ENCODE measurements at places on chromosomes 13 and 19. TPM values are rescaled to one million over a fixed set of nuclear protein-coding genes. Genes with fewer than 3 reads are reported as not detected.

DENND1C gene
- total RNA-seq: 1.9 TPM

GRCh38 chr19:30314056-30314804 lies 58.0 kb upstream of the ZNF536 start:
- no peak for DNase-seq

SULT2B1 gene
- 0.39 TPM for total RNA-seq

- DNase-seq: peak; percentile 75
Measured at GRCh38 chr19:46373491-46374359, 26.8 kb downstream of the PPP5C start.

DNA sequence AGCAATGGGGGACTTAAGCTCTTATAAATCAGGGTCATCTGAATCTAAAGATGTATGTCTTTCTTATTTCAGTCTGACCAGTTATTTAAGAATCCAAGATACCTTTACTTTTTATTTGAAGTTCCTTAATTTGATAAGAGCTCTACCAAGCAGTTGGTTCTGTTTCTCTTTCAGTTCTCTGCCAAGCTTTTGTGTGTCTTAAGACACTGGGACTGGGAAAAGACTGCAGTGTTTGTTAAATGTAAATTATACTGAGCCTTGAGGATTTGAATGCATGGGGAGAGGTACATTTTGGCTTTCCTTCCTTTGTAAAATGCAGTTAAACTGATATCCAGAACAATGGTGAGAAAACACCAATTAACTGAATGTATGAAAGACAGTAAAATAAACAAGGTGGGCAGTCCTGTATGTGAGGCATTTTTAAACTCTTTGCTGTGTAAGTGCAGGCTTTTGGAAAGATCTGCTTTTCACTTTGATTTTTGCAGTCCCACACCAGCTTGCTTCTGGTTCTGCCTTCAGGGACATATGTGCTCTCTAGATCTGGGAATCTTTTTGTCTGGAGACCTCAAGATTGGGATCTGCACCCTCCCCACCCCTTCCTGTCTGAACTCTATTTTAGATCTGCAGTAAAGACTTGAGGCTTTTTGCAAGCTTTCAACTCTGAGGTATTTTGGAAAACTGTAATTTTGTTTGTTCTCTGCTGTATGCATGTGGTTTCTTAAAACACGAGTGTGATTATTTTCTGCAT lies 77.6 kb downstream of the LRCH1 start:
- DNase-seq: no peak

DNA sequence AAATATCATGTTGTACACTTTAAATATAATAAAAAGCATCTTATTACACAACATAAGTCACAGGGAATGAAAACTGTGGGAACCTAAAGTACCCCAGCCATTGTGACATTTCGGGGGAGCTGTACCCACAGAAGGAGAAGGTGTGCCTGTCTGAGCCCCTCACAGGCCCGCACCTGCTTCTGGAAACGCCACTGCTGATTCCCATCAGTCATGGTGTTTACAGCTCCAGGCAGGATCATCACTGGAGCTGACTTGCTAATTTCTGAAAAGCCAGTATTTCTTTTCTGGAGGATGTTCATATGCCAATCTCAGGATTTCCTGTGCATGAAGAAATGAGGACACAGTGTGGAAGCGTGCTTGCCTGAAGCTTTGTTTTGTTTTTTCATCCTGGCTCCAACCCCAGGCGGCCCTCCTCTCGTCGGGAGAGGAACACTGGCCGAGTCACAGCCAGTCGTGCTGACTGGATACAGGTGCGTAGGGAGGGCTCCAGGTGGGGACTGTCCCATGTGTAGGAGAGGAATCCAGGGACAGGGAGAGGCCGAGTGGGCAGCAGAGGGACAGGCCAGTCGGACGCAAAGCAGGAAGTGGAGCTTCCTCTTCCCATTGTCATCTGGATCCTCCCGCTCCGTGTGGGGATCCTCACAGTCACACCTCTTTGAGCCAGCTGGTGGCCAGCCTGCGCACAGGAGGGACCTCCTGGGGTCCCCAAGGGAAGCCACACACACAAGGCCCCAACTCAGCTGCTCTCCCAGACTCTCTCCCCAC lies 4.2 kb upstream of the ATP12A start:
- DNase-seq: no peak

GRCh38 chr13:110391273-110391672 lies 84.2 kb downstream of the COL4A2 start:
- DNase-seq: no peak

EEF1AKMT1 gene
- total RNA-seq: 9.4 TPM

FGF21 gene
- total RNA-seq: not detected

DNA sequence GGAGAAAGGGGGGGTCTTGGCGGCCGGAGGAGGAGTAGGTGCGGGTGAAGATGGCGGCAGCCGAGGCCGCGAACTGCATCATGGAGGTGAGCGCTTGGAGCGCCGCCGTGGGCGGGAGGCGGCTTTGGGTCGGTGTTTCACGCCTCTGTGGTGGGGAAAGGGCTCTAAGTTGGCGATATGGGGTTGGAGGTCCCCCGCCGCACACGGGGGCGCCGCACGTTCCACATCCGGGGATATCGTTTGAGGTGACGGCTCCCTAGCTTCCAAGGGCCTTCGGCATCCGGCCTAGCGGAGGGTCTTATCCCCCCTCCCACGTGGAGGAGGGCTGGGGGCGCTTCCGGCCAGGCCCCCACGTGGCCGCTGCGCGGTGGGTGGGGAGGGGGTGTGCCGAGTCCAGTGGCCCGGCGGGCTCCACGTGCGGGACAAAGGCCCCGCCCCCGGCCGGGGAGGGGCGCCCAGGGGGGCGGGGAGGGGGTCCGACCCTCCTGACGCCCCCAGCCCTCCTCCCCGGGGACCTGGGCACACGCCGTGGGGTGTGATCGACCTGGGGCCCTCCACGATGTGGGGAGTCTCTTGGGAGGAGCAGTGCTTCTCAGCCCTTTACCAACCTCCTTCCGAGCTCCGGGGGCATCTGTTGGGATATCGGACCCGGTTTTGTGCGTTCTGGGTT lies at the start of gene PRMT1:
Gene PRMT1 (plus strand): TSS at position 41 of the 670 bp plus-strand sequence. CDS start 10 bp downstream, at position 51.
- peak; percentile 61 for DNase-seq

APOC4 gene
- total RNA-seq: not detected

- DNase-seq: no peak
Measured at GRCh38 chr13:50712456-50712855, 131.0 kb downstream of the DLEU7 start.

GRCh38 chr13:63308549-63309165 lies 1893.0 kb upstream of the PCDH20 start:
- no peak for DNase-seq

C5AR2 gene
- total RNA-seq: 2.4 TPM

SLC17A7 gene
- total RNA-seq: 1.7 TPM

GRCh38 chr13:46632176-46632575 lies 79.2 kb downstream of the LRCH1 start:
- DNase-seq: no peak

GRK1 gene
- total RNA-seq: 0.44 TPM

DNA sequence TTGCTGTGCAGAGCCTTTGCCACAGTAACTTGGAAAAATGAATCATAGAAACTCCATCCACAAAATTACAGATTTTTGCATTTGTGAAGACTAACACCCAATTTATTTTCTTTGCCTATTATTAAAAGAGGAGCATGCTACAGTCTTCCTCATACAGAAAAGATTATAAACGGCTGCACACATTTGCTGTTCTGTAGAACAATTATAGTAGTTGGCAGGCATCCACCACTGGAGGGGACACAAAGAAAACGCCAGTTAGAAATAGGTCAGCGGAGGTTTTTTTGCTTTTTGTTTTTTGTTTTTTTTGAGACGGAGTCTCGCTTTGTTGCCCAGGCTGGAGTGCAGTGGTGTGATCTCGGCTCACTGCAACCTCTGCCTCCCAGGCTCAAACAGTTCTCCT lies 51.6 kb downstream of the SACS start:
- DNase-seq: no peak

DNA sequence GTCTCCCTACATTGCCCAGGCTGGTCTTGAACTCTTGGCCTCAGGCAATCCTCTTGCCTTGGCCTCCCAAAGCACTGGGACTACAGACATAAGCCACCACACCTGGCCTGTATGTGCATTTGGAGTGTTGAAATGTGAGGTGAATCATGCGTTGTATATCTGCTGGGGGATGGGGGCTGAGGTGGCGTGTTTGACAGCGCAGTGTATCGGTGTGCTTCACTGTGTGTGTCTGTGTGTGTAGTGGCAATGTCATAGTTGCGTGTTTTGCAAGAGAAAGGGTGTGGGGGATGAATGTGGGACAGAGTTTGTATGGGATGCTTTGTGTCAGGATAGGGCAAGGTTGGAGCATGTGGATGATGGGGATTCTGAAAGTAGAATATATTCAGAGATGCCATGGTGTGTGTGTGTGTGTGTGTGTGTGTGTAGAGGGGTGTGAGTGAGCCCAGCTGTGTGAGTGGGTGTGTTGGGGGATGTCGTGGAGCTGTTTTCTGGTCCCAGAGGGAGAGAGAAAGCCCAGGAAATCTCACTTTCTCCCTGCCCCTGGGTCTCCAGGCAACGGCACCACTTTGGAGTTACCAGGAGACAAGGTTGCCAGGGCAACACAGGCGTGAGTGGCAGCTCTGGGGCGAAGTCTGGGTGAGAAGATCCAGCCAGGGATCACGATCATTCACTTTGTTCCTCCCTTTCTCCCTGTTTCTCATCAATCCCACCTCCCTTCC lies 1.1 kb upstream of the SWSAP1 start:
- DNase-seq: no peak

DNA sequence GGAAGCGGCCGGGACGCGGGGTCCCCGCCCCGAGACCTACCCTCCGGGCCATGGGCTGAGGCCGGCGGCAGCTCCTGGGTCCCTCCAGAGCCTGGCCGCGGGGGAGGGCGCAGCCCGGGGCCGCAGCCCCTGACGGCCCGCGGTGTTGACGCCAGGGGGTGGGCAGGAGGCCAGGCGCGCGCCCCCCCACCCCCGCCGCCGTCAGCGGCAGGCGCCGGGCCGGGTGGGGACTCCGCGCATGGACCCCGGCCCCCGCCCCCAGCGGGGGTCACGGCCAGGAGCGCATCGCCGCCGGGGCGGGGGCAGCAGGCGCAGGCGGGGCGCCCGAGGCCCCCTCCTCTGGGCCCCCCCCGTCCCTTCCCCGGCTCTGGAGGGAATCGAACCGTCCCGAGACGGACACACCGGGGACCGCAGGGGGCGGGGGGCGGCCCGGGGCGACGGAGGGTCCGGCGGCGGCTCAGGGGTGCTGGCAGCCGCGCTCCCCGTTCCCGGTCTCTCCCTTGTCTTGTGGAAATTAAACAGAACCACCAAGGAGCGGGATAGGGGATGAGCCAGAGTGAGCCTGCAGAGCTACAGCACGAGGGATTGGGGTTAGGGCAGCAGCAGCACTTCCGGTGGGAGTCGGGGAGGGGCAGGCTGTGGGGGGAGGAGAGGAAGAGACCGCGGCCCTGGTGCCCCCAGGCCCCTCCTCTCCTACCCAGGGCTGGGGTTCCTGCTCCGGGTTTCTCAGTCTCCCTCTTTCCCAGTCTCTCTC lies at the start of gene MEIS3:
Gene MEIS3 (minus strand): TSS at position 498 of the 754 bp plus-strand sequence. CDS start 446 bp downstream, at position 52.
- DNase-seq: no peak

- no peak for DNase-seq
Measured at GRCh38 chr13:111661776-111662175, 341.3 kb downstream of the TEX29 start.

GJA3 gene
- total RNA-seq: 6.2 TPM

- no peak for DNase-seq
Measured at GRCh38 chr13:22517544-22517943, 663.2 kb upstream of the SGCG start.

- DNase-seq: no peak
Measured at GRCh38 chr13:26041444-26041843, 10.4 kb downstream of the SHISA2 start.

- no peak for DNase-seq
Measured at GRCh38 chr19:43672061-43672679, 2.2 kb upstream of the PLAUR start.

GRCh38 chr13:101875717-101876393 lies 423.4 kb downstream of the ITGBL1 start:
- no peak for DNase-seq

ZNF773 gene
- total RNA-seq: 7.9 TPM

DNA sequence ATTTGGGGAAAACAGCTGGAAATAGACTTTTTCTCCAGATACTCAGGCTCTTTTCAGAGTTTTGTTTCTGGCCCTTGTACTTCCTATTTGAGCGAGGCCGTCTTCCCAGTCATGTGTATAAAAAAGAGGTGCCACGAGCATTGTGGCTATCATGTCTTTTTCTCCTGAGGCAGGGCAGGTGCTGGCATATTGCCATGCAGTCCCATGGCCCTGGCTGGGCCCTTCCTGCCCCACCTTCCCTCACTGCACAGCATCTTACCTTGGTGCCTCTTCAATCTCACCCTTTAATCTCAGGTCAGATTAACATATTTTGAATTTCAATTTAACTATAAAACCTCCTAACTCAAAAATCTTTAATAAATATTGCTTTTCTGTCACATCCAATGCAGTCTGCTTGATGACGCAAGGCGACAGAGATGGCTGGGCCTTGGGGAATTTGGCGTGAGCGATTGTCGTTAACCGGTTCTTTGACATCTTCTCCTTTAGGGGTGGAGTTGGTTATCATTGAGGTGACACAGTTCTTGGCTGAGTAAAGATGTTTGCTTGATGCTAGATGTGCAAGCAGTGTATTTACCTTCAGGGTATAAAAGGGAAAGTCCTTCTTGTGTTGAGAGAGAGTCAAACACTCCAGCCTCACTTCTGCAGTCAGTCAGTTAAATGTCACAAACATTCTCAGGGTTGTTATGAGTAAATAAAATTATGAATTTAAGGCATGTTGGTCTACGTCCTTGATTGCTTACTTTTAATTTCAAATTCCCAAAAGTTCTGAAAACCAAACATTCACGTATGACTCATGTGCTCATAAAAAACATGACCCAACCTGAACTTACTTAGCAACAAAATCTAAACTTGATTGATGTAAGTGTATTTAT lies 289.9 kb downstream of the MYO16 start:
- no peak for DNase-seq

GIPC3 gene
- 1.5 TPM for total RNA-seq

DNA sequence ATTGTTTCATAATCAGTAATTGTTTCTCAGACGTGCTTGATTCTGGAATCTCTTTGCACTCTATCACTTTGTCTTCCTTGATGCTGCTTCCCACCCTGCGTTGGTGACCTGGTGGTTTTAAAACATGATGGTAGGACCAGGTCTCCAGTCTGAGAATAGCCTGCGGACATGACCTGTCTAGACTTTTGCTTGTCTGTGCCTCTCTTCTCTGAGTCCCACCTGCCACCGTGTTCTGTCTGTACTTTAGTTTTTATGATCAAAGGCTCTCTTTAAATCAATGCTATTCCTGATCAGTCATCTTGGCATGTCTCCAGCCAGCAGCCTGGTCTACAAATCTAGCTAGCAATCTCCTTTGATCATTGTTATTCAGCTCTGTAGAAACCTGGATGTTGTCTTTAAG lies 933.9 kb downstream of the DIAPH3 start:
- DNase-seq: no peak

GRCh38 chr13:73250061-73250460 lies 191.3 kb downstream of the KLF5 start:
- DNase-seq: no peak

DNA sequence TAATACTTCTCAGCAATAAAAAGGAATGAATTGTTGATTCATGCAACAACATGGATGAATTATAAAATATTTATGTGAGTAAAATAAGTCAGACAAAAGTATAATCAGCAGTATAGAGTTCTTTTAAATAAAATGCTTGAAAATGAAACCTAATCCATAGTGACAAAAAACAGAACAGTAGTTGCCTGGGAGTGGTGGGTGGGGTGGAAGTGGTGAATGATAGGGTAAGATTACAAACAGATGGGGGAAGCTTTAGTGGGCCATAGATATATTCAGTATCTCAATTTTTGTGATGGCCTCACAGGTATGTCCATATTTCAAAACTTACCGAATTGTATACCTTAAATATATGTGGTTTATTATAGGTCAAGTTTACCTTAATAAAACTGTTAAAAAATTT lies 124.9 kb upstream of the UBL3 start:
- no peak for DNase-seq
